DMS153 (cell line): ENCODE measurements at places on chromosomes 12 and 14.

DNA sequence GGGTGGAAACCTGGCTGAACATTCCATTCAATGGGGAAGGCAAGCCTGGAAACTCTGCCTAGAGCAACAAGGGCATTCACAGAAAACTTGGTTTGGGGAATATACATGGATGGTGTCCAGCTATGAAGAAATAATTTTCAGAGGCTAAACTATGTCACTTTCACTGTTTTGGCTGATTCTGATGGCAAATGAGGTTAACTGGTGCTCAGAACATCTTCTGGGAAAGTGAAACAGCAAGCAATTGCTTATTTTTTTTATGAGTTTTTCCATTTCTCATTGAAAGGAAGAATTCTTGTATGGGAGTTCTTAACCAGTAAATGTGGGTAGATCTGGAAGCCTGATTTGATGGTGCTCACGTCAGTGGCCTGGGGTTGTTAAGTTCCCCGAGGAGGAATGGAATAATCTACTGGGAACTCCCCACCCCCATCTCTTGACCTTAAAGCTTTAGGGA lies 132.8 kb upstream of the BTG1 start:
- no peak for DNase-seq

GRCh38 chr12:16499611-16500010 lies 106.4 kb downstream of the LMO3 start:
- DNase-seq: no peak

- peak; percentile 93 for DNase-seq
Observed at GRCh38 chr12:128942960-128943477, 89.7 kb downstream of the GLT1D1 start.

GRCh38 chr14:45651890-45652289 lies 398.9 kb upstream of the MIS18BP1 start:
- no peak for DNase-seq

- DNase-seq: no peak
Observed at GRCh38 chr12:3944620-3945019, 71.4 kb upstream of the PARP11 start.

GRCh38 chr12:119372540-119372939 lies 38.0 kb downstream of the CCDC60 start:
- DNase-seq: peak; percentile 34

DNA sequence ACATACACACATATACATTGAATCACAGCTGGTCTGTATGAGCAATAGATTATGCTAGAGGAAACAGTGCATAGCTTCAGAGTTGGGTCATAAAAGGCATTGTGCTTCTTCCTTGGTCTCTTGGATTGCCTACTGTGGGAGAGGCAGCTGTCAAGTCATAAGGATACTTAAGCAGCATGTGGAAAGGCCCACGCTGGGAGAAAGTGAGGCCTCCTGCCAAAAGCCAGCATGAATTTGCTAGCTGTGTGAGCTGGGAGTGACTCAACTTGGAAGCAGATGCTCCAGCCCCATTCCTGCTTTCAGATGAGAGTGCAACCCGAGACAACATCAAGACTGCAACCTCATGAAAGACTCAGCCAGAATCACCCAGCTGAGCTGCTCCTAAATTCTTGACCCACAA lies 311.9 kb upstream of the TBX3 start:
- DNase-seq: no peak

GRCh38 chr12:9725213-9725870 lies 7.6 kb downstream of the CLECL1 start:
- DNase-seq: no peak

DNA sequence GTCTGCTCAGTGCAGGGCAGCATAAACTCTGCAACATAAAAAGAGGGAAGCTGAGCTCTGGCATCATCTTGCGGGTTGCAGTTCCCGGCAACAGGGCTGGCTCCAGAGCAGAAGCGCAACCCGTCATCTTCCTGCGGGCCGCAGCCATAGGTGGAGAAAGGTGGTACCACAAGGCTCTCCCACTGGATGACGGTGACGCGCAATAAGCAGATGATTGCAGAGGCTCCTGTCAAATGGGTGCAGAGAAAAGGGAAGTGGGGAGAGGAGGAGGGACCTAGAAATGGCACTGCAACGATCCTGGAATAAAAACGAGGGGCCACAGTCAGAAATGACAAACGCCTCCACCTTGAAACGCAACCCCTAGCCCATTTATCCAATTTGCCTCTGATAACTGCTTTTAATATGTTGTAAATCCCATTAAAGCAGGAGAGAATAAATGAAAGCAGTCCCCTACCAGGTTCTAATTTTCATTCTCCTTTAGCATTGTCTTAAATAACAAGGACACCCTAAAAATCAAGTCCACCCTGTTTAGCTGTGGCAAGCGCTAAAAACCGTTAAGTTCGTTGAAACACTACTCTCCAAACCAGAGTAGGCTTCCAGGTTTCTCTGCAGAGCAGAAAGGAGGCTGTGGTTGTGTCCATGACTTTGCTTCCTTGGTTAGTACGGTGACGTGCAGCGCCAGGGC lies 30.9 kb upstream of the TUBA1C start:
- DNase-seq: peak; percentile 93

GRCh38 chr14:81991998-81992397 lies 458.3 kb upstream of the SEL1L start:
- DNase-seq: no peak

- no peak for DNase-seq
Observed at GRCh38 chr14:55546212-55546874, 33.7 kb upstream of the KTN1 start.

DNA sequence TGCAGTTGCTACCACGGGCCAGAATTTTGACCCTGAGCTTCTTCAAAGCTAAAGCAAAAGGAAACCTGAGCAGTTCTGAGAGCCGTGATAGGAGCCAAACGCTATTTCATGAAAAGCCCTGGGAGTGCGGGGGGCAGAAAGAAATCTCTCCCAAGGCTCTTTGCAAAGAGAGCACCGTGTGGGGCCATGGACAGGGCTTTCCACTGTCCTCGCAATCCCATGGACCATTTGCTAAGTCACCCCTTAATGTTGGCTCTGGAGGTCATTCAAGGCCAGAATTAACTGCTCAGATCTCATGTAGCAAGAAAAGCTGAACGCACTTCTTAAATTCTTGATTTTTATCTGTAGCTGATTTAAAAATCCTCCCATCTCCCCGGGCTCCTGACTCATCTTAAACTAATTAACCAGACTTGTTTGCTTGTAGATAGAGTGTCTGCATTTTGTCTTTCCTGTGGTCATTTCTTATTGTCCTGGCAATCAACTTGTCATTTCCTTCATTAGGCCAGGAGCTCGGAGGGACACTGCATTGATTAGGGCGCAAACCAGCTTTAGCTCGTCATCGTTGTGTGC lies 24.8 kb downstream of the CLSTN3 start:
- DNase-seq: no peak
